ENCODE measurements at places on chromosomes 6 and 20.
A peak's percentile ranks its signal among the peaks of the same experiment; 100 is the strongest.

GRCh38 chr6:46983007-46983411, 59.1 kb downstream of the ADGRF1 start:
- DNase-seq = no peak

GRCh38 chr6:28657381-28657768, 131.7 kb downstream of the GPX5 start:
- no peak for DNase-seq

DNA sequence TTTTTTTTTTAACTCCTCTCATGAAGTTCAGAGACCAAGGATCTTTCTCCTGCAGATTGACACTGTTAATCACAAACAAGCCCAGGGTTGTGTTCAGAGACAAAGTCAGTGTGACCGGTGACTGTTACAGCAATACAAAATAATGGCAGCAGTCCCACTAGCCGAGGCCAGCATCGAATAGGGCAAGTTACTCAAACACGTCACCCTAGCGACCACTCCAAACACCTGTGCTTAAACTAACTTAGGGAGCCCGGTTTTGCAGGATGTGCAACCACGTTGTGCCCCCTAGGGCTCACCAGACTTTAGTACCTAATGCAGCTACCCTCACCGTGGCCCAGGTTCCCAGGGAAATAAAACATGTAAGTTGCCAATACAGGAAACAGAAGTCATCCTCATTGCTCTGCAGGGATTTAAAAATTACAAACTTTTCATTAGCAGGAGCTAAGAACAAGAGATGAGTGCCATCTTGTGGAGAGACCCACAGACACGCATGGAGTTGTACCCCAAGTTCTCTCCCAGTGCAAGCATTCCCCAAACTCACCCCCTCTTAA, 38.1 kb downstream of the FAM50B start:
- DNase-seq = no peak

GRCh38 chr20:41141153-41141815, 3.9 kb downstream of the PLCG1 start:
- DNase-seq = no peak

DNA sequence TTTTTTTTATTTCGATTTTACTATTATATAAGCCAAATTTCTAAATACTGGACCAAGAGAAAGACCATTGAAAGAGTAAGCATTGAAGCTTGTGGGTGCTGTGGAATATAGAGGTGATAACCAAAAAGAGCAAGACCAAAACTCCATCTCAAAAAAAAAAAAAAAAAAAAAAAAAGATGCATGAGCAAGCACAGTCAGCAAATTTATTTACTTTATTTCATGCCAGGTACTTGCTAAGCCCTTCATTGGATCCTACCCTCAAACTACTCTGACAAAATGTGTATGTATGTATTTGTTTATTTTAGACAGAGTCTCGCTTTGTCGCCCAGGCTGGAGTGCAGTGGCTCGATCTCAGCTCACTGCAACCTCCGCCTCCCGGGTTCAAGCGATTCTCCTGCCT, 27.8 kb downstream of the BAK1 start:
- no peak for DNase-seq

DNA sequence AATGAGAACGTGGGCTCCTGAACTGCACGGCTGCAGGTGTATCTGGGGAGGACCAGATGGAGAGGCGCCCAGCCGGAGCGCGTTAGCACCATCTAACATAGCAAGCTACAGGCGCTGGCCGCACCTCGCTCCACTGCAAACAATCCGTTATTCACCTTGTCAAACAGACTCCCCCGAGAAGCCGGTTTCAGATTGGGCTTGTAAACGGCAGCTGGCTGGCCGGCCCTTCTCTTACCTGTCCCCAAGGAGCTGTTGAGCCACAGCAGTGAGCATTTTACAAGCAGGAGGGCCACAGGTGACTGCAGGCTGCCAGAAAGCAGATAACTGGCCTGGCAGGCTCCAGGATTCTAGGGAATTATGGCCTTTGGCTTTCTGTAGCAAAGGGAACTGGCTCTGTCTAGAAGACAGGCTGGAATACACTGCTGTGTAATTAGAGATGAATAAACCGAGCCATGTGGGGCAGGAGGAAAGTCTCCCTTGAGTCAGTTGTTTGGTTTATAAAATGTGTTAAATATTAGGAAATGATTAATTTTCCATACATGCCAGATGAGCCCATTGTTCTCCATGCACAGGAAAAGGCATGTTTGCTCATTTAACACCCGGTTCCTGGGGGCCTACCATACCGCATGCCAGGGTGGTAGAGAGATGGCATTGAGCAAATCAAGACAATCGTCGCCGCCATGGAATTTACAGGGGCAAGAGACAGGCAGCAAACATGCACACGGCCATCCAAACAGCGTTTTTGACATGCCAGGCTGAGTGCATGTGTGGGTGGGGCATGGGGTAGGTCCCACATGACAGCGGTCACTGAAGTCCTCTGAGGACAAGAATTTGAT, 159.3 kb downstream of the NFATC2 start:
- DNase-seq = no peak

- no peak for DNase-seq
These were observed 136.0 kb downstream of the MTHFD1L start for GRCh38 chr6:151001387-151002056.

DNA sequence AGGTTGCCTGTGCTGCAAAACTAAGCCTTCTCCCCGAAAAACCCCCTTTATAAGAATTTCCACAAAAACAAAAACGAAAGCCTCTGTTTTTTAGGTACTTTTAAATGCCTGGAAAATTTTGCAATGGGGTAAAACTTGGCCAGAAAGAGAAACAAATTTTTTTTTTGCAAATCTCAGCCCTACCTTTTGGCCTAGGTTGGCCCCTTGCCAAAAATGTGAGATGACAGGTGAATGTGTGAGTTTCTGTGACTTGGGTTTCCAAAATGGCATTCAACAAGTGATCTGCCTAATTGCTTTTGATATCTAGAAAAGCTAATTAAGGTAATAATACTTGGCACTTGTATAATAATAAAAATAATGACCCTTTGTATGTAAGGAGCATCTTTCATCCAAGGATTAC, 48.4 kb downstream of the MAFB start:
- DNase-seq = no peak

DNA sequence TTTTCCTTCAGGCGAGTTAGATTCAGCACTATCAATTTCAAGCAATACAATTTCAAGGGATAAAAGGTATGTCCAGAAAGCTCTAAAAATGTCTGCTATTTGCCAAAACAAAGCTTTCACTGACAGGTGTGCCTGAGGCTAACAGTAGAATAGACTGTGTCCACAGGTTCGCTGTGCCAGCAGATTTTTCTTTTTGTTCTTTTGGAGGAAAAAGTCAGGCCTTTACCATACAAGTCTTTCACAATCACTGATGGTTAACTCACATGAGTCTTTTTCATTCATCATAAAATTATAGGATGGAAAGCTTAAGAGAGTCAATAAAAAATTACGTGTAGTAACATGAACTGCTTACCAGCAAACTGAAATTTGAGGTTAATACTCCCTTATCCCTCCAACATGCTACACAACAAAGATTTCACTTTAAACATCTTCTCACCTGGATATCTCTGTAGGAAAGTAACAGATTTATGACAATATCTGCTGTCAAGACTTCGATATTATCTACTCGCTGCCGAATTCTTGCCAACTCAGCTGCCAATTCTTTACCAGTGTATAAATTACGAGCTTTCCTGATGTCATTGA, 95.4 kb downstream of the MAP3K5 start:
- no peak for DNase-seq

DNA sequence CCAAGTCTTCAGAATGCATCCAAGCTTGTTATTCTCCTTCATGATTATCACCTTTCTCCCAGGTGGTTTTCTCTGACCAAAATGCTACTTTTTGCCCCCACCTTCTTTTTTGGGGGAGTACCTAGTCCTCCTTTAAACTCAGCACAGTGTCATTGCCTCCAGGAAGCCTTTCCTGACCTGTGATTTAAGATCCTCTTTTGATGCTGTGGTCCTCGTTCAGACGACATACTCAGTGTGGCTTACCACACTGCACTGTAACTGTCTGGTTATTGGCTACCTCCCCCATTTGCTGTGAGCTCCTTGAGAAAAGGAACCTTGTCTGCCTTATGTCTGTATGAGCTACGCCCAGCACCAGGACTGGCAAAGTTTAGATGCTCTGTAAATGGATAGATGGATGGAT, 14.6 kb downstream of the SAYSD1 start:
- no peak for DNase-seq

DNA sequence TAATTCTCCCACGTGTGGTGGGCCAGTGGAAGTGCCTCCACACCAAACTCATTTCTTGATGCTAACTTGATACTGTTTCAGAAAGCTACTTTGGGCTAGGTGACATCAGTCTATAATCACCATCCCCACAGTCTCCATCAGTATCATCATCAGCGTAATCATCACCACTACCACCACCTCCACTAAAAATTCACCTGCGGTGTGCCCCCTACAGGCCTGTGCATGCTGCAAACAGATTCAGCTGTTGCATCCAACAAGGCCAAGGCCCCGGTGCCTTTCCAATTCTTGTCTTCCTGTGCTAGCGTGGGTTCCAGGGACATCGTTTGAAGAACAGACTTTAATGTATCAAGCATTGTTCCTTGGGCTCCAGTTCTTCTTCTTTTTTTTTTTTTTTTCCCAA, 201.3 kb upstream of the EXOC2 start:
- no peak for DNase-seq

- DNase-seq = no peak
These were observed 216.1 kb downstream of the LMBRD1 start for GRCh38 chr6:69580706-69581105.

DNA sequence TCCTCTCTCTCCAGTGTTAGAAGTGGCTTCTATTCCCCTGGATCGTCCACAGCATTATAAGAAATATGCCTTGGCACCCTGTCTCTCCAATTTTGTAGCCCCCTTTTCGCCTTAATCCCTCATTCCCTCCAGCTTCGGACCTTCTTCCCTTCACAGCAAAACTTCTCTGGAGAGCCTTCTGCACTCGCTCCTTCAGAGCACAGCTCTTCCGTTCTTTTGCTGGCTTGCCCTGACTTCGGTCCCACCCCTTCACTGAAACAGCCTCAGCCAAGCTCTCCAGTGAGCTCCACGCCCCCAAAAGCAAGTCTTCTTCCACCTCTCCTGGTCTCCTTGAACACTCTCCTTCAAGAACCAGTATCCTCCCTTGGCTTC, 134.7 kb upstream of the RNF24 start:
- DNase-seq = no peak

GRCh38 chr20:47753576-47754387, 31.5 kb downstream of the SULF2 start:
- no peak for DNase-seq

- no peak for DNase-seq
These were observed 34.2 kb upstream of the GFRAL start for GRCh38 chr6:55293116-55293515.

- peak; percentile 54 for DNase-seq
These were observed 38.1 kb downstream of the TBPL1 start for GRCh38 chr6:133991096-133991593.

GRCh38 chr6:31474871-31475286, 23.1 kb upstream of the MICB start:
- DNase-seq = no peak

GRCh38 chr6:137341681-137342195, 122.6 kb upstream of the IFNGR1 start:
- DNase-seq = peak; percentile 23

- peak; percentile 63 for DNase-seq
These were observed 48.9 kb downstream of the CNBD2 start for GRCh38 chr20:36017048-36017951.
